ENCODE measurements at places on chromosomes 2 and 18.

DNA sequence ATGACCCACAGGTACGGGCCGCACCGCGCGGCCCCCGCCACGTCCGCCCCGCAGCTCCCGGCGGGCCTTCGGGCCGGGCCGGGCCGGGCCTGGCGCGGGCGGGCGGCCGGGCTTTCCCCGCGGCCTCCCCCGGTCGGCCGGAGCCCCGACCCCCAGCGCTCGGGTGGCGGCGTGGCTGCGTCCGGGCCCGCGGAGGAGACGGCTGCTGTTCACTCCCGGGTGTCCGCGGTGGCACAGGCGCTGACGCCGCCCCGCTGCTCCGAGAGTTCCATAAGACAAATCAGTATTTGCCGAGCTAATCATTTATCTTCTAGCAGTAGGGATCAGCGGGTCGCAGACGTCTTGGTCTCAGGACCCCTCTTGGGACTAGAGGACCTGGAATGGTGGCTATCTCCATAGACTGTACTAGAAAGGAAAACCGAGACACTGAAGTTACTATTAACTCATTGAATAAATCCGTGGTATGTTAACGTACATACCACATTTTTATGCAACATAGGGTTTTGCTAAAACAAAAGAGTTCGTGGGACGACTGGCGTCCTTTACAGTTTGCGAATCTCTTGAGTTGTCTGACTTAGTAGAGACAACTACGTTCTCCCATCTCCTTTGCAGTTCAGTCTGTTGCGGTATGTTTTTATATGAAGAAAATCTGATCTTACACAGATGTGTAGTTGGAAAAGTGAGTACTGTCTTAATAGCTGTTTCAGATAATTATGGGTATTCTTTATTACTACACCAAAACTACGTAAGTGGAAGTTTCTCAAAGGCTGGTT, 500 bp downstream of the LIMS1 start:
- DNase-seq: peak; percentile 23

DNA sequence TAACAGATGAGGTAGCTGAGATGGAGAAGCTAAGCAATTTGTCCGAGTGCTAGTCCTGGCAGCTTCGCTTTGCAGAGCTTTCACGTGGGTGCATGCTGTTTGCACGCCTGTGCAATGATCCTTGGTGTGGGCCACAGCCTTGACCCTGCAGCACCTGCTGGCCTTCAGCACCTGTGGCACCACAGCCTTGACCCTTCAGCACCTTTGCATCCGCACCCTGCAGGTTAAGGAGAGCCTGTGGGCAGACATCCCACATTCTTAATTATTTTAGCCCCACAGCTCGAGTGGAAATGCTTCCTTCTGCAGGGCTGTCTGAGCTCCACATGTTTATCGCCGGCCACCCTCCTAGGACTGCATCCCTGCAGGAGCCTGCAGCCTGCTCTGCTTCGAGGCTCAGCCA, 19.3 kb downstream of the NCK2 start:
- no peak for DNase-seq

DNA sequence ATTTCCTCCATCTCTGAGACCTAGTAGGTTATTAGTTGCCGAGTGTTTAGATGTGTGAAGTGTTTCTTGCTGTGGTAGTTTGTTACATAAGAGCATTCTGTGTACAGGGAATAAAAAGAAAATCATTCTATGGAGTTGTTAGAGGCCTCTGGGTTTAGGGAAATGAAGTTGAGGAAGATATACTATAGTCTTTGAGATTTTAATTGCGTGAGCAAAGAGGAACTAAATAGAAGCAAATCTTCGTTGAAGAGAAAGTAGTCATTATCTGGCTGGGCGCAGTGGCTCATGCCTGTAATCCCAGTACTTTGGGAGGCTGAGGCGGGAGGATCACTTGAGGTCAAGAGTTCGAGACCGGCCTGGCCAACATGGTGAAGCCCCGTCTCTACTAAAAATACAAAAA, 19.0 kb downstream of the USP39 start:
- DNase-seq: no peak

- no peak for DNase-seq
Observed at GRCh38 chr2:96546321-96546720, 9.8 kb downstream of the ARID5A start.

GRCh38 chr2:74573747-74574562, 19.4 kb downstream of the DOK1 start:
- no peak for DNase-seq

- DNase-seq: no peak
Observed at GRCh38 chr2:85998071-85998991, 107.4 kb downstream of the POLR1A start.

- no peak for DNase-seq
Observed at GRCh38 chr2:226656367-226656766, 143.3 kb downstream of the IRS1 start.

DNA sequence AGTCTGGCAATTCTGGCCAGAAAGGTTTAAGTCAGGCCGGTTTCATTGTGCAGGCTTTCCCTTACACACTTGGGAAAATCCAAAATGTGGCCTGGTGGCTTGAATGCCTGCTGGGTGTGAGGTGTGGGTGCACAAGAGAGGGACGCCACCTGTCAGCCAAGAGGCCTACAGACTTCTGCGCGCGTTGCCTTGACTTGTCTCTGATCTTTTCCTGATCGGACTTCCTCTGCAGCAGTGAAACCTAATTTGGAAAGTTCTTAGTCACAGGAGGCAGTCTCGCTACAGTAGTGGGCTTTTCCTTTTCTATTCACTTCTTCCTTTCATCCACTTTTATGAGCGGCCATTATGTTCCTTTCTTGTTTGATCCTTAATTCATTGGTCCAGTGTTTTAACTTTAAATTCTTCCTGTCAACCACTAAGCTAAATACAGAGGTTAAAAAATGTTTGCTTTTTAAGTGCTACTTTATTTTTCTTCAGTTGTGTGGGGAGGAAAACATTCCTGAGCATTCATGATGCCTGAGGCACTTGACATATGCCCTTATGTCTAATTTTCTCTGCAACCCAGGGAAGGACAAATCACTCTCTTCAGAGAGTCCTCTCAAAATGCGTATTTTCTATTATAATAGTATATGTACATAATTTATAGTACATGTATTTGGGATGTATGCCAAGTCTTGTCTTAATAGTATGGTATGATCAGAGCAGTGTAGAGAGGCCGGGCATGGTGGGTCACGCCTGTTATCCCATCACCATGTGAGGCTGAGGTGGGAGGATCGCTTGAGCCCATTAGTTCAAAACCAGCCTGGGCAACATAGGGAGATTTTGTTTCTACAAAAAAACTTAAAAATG, 128.9 kb downstream of the WDSUB1 start:
- no peak for DNase-seq

- DNase-seq: no peak
Observed at GRCh38 chr18:5439986-5440696, 103.7 kb downstream of the EPB41L3 start.

GRCh38 chr18:12011199-12011956, 30.1 kb downstream of the IMPA2 start:
- no peak for DNase-seq

GRCh38 chr2:190409616-190410015, 1.5 kb downstream of the MFSD6 start:
- DNase-seq: no peak

DNA sequence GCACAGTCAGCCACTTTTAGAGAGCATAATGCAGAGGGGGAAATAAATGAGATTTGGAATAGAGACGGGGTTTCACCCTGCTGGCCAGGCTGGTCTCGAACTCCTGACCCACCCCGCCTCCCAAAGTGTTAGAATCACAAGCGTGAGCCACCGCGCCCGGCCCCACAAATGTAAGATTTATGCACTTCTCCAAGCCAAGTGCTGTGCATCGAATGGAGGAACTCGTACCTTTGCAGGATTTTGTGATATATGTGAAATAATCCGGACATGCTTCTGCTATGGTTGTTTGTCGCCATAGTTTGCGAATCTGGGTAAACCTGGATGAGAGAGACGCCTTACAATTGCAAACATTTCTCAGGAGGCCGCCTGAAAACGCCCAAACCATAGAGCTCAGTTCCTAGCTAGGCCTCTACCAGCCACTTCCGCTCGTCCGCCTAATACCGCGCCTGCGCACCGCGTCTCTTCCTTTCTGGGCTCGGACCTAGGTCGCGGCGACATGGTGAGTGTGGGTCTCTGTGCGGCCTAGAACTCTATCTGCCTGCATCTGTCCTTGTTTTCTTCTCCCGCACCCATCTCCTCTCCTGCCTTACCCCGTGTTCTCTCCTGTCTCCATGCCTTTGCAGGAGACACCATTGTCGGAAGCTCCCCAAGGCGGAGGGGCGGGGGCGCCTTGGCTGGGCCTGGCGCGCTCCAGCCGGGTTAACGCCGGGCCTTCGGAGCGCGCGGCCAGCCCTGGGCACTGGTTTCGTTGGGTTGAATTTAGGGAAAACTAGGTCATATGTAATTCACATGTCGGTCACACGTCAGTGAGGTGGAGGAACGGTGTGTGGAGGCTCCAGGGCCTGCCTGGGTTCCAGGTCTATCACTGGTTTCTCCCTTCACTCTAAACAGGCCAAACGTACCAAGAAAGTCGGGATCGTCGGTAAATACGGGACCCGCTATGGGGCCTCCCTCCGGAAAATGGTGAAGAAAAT, at the start of gene RPL37A:
Gene RPL37A (plus strand): TSS at position 466 of the 974 bp plus-strand sequence. CDS start 31 bp downstream, at position 497.
- peak; percentile 83 for DNase-seq

DNA sequence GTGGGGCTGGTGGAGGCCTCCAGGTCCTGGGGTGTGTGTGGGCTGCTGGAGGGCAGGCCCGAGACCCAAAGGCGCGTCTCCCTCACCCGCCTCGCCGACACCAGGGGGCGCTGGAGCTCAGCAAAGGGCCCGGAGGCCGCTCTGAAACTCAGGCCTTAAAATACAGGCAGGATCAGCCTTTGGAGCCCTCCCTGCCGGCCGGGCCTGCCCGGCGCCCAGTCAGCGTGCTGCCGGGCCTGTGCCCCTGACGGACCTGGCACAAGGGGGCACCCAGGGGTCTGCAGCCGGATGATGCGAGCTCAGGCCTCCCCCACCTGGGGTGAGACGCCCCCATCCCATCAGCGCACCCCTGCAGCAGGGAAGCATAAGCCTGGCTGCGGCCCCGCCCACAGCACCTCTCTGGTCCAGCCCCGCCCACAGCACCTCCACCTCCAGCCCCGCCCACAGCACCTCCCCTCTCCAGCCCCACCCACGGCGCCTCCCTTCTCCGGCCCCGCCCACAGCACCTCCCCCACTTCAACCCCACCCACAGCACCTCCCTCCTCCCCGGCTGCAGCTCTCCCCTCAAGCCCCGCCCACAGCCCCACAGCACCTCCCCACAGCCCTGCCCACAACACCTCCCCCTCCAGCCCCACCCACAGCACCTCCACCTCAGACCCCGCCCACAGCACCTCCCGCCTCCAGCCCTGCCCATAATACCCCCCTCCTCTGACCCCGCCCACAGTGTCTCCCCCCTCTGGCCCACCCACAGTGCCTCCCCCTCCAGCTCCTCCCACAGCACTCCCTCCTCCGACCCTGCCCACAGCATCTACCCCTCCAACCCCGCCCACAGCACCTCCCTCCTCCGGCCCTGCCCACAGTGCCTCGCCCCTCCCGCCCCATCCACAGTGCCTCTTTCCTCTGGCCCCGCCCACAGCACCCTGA, 92.8 kb upstream of the OTOS start:
- peak; percentile 90 for DNase-seq

DNA sequence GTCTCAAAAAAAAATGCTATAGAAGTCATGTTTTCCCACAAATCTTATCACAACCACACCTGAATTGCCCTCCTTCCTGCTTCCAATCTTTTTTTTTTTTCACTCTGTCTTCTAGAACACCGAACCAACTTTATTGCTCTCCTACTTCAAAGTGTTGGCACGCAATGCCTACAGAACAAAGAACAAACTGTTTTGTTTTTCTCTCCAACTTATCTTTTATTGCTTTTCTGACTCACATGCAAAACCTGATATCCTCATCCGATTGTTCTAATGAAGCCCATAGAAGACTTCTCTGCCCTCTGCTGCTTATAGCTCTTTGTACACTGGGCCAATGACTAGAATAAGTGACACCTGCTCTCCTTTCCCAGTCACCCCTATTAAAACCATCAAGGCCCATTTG, 602.8 kb downstream of the EPHA4 start:
- DNase-seq: no peak

- DNase-seq: no peak
Observed at GRCh38 chr2:208047840-208048239, 22.5 kb upstream of the PLEKHM3 start.

DNA sequence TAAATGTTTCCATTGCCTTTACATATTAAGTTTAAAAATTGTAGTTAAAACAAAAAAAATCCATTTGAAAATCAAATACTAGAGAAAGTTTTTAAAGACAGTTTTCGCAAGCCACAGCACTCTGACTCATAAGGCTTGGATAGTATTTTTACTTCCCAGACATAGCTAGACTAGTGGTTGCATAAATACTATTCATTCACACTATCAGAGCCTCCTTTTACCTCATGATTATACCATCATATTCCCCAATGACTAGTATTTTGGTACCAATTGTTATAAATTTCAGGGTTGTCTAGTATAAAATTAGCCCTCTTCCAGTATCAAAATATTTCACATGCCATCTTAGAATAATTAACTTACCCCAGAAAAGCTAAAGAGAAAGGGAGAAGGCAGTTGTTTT, 393.5 kb downstream of the ERBB4 start:
- DNase-seq: no peak

DNA sequence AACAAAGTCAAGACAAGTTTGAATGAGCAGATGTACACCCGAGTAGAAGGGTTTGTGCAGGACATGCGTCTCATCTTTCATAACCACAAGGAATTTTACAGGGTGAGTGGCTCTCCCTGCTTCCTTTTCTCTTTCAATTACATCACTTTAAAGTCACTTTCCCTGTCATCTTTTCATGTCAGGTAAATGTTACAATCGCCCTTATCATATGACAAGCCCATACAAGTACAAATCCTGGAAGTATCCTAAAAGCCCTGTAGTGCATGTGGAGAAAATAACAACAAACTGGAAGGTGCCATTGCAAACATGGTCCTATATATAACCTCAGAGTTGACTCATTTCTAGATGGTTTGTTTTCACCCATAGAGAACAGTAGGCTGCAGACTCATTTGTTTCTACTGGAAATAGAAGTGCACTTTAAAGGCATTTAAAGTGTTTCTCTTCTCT, 126.0 kb downstream of the SP100 start:
- DNase-seq: no peak

DNA sequence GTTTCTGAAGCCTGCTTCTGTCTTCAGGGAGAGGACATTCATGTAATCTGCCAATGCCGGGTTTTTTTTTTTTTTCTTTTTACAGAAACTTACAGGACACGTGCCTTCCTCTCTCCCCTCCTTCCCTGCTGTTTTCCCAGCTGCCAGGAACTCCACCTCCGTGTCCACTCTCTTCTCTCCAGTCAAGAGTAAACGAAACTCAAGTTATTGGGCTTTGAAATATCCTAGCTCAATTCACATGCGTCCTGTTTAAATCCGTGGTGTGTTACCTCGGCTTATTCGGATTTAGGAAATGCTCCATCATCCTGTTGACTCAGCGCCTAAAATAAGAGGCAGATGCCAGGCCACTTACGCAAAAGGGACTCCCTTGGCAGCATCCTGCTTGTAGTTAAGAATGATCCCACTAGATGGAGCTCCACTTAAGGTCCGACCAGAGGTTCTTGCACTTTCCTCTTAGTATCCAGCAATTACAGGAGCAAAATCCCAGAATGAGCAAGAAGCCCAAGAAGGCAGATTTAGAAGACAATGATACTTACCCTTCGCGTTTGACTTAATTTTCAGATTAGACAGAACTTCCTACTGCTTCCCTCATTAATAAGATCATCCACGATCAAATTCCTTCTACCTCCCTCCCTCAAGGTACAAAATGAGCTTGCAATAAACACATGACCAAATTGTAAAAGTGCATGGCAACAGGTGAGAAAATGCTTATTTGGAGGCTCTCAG, 97.2 kb upstream of the ZCCHC2 start:
- peak; percentile 38 for DNase-seq

All from HuH-7 (cell line).